ENCODE measurements at places on chromosomes 7 and 10.

DNA sequence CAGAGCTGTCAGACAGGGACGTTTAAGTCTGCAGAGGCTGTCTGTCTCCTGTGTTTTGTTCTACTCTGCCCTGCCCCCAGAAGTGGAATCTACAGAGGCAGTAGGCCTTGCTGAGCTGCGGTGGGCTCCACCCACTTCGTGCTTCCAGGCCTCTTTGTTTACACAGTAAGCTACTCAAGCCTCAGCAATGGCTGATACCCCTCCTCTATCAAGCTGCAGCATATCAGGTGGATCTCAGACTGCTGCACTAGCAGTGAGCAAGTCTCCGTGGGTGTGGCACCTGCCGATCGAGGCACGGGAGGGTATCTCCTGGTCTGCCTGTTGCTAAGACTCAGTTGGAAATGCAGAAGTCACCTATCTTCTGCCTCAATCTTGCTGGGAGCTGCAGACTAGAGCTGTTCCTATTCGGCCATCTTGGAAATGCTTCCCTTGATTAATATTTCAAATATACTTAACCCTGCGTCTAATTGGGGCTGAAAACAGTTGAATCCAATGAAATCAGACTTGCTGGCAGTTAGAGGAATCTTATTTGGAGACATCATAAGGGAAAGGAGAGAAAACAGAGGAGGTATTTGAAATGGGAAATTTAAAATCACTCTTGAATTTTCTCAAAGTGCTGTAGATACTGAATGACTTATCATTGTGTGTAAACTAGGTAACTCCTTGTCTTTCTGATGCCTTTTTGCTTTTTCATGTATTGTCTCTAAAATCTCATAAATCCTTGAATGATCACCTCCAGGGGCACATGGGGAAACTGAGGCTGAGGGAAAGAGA lies 13.8 kb upstream of the CYP3A5 start:
- DNase-seq = no peak

DNA sequence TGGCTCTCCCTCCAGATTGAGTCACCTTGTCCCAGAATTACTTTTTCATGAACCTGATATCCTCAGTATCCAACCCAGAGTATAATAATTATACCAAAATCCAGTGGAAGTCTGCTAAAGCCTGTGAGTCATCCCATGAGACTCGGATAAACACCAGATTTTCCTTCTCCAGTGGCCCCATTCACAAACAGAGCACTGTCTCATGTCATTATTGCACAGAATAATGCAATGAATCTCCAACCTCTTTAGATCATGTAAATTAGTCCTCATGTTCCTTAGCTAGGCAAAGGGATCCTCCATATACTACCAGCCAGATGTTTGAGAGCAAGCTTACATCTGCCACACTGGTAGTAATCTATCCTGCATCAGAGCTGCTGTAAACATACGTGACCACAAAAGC lies 89.0 kb downstream of the AMPH start:
- peak; percentile 25 for DNase-seq

DNA sequence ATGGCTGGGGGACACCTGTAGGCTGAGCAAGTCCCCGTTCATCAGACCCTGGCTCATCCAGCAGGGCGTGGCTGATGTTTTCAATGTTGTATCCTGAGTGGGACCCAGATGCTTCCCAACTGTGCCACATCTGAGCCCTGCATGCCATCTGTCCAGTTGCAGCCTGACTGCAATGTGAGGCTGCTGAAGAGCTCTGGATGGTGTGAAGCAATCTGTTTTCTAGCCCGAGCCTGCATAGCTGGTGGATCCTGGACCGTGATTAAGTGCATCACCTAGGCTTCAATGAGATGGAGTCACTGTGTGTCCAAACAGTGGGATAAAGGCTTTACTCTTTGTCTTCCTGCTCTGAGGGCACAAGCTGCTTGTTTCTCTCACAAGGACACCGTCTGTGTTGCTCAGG lies 99.8 kb downstream of the TCF7L2 start:
- no peak for DNase-seq

DNA sequence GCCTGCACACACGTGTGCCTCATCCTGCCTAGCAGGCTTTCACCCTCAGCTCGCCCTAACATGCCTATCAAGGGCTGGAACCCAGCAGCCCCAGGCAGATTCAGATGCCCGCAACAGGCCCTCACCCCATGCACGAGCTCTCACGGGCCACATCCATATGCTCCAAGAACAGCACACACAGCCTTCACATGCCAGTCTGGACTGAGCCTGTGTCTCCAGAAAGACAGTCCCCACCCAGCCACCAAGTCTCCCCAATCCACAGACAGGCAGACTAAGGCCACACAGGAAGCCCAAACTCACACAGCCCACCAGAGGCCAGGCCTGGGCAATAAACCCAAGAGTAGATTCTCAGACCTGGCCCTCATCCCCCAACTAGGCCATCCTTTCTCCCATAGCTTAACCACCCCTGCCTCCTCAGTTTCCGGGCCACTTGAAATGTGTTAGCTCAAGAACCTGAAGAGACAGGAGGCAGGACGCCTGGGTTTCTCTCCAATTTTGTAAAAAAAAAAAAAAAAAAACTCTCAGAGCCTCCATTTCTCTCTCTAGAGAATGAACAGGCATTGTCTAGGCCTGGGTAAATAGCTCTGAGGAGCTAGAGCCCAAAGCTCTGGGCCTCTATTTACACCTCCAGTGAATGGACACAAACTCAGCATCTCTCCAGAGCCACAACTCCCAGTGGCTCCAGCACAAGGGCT lies 6.8 kb downstream of the LDB1 start:
- peak; percentile 43 for DNase-seq

DNA sequence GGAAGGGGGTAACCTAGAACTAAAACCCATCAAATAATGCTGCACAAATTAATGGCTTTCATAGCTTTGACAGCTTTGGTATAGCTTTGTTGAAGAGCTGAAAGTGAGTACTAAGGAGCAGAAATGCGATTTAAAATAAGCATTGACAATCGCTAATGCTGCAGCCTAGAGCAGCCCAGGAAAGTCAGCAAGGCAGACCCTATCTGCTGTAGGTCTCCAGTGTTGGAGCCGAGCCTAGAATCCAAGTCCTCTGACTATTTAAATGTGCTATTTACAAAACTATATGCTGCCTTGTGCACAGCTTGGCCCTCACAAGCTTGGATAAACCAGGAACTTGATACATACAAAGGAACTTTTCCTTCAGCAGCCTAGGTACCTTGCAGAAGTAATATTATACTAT lies 64.9 kb upstream of the ASAH2 start:
- peak; percentile 2 for DNase-seq

DNA sequence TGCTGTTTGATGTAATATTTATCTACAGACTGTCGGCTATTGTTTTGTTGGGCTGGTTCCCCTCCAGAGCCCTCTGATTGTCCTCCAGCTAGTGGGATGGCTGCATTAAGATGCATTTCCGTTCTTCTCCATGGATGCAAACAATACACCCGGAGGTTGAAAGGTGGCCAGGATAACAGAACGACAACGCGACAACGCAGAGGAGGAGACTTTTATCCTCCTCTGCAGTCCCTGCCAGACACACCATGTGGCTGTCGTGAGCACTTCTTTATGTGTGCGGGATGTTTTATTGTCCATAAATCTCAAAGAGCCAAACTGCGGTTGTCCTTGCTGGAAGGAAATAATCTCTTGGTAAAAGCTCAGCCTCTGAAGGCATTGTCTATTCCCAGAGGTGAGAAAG lies 39.1 kb upstream of the TCERG1L start:
- no peak for DNase-seq

- peak; percentile 33 for DNase-seq
Measured at GRCh38 chr10:24462889-24463552, 254.1 kb downstream of the KIAA1217 start.

DNA sequence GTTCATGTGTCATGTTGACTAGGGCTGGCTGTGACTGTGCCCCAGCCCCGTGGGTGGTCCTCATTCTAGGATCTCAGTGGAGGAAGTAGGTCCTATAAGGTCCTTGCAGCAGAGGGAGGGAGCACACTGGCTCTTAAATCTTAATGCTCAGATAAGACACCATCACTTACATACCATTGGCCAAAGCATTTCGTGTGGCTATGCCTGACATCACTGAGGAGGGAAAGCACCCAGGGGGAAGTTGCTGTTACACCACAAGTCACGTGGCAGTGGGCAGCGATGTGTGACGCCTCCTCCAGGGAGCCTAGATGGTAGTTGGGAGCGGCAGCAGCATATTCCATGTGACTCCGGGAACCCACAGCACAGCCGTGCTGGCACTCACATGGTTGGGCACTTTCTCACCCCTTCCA lies 224.7 kb upstream of the SH2B2 start:
- DNase-seq = no peak

DNA sequence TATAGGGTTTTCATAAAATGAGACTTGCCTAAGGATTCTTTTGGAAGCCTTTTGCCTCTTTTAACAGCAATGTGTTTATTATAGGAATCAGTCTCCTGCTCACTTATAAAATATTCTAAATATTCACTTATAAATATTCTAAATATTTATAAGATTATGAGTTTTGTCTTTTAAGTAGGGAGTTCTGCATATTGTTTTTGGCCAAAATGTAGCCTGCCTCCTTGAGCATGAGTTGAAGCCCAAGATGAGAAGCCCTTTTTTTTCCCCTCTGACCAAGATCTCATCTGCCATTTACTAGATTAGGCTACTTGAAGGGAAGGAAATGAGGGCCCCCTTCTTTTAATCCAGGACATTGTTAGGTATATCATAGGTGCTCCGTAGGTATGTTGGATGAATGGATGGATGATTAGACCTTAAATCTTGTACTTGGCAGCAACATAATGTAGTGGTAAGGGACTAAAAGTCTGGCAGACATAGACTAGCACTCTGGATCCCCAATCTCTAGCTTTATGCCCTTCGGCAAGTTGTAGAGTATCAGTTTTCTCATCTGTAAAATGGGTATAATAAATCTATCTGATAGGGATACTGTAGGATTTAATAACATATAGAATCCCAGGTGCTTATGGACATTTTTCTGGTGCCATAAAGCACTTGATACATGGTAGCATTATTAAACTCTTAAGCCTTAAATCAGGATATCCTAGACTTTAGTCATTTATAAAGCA lies 59.1 kb downstream of the ARID5B start:
- no peak for DNase-seq

DNA sequence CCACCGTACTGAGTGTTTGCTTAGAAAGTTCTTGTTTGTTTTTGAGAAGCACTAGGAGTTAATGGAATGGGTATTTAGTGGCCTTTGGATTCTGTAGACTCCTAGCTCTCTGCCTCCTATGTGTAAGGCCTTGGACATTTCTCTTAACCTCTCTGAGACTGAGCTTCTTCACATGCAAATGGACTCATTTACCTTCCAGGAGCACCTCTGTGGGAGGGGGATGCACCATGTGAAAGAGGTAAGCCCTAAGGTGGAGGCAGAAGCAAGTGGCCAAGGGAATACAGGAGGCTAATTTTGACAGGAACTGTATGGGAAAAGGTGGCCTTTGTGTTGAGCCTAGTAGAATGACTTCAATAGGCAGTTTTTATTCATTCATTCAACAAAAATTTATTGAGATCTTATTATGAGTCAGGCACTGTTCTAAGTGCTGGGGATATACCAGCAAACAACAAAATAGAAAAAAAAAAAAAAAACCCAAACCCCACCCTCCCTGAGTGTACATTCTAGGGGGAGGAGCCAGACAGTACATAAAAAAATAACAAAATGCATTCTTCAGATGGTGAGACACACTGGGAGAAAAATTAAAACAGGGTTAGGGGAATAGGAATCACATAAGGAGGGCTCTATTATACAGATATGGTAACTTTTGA lies 9.2 kb upstream of the EPHA1 start:
- no peak for DNase-seq

GRCh38 chr7:111098011-111098925 lies 7.3 kb downstream of the LRRN3 start:
- DNase-seq = peak; percentile 13

All from skin of body (tissue), 3 donors.